CD4-positive, alpha-beta T cell treated with Interleukin-4 for 4 hours (primary cell): ENCODE measurements at places on chromosomes 6 and 20.

- peak; percentile 84 for DNase-seq
These were observed 108.7 kb downstream of the NCOA3 start for GRCh38 chr20:47610247-47610944.

DNA sequence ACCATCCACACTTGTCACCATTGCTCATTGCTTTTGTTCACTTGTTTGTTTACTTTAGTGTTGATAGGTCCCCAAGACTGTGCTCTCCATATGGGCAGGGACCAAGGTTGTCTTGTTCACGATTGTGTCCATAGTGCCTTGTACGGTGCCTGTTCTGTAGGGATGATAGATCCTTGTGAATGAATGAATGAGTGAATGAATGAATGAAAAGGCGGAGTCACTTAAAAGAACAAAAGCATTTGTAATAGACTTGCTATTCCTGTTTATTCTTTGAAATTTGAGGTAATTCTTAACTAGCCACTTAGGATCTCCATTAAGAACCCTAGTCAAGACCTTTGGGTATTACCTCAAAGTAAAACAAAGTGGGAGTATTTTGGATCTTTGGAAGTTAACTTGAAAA, 47.0 kb downstream of the UTRN start:
- no peak for DNase-seq

DNA sequence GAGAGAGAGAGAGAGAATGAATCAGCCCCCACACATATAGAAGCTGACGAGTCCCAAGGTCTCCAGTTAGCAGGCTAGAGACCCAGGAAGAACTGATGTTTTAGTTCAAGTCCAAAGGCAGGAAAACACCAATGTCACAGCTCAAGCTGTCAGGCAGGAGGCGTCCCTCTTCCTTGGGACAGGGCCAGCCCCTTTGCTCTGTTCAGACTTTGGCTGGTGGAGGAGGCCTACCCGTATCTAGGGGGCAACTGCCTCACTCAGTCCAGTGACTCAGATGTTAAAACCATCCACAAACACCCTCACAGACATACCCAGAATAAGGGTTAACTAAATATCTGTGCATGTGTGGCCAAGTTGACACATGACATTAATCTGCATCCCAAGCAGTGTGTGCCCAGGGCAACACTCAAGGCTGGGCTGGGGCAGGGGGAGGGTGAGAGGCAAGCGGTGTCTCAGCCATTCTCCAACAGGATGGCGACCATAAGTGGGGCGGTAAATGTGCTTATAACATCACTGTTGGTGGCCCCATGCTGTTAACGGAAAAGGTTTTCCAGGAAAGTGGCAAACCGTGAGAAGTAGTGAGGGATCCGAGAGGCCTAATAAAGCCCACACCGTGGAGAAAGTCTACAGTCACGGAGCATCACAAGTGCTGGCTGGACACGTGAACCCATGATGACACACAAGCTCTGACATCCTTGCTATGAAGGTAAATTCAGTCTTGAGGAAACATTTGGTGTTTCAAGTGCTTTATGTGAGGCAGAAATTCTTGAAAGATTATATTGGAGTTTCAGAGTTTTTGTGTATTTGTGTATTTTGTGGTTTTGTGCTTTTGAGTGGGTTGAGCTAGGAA, 28.1 kb downstream of the RAMACL start:
- DNase-seq: no peak

DNA sequence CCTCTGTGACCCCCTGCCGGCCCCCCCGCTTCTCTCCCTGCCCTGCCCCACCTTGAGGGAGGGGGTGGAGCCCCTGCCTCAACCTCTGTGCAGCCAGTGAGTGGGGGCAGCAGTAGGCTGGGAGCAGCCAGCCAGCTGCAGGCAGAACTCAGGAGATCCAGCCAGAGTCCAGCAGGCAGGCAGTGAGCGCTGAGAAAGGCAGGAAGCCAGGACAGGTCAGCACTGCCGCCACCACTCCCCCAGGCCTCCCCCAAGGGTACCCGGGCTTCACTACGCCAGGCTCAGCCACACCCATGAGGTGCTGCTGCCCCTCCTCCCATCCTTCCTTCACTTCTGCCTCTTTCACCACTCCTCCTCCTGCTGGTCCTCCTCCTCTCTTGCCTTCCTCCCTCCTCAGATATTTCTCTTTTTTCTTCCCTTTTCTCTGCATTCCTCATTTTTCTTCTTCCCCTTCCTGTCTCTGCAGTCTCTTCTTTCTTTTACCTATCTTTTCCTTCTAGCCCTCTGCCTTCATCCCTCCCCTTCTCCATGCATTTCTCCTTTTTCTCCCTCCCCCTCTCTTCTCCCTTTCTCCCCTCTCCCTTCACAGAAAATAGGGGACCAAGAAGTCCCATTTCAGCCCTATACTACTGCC, 11.5 kb downstream of the TMEM63B start:
- DNase-seq: no peak
